ENCODE measurements at places on chromosomes 6 and 20.

- no peak for DNase-seq
These were observed 5.0 kb downstream of the VSX1 start for GRCh38 chr20:25076731-25077609.

DNA sequence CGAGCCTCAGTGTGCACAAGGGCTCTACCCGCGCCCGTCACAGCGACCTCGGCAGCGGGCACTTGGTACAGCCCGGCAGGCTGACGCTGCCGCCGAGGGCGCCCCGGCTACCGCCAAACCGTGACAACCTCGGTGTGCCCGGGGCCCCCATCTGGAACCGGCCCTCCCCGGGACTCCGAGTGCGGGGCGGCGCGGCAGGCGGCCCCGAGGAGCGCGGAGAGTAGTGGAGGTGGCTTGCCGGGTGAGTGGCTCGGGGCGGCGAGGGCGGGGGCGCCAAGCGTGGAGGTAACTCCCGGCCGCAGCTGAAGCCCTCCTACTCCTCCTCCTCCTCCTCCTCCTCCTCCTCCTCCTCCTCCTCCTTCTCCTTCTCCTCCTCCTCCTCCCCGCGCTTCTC, at the start of gene ISM1:
Gene ISM1 (plus strand): TSS at position 371 of the 394 bp plus-strand sequence. CDS start 503 bp downstream, outside the sequence.
- DNase-seq, result no peak

- no peak for DNase-seq
These were observed 51.5 kb upstream of the TRAF3IP2 start for GRCh38 chr6:111657146-111657545.

GRCh38 chr20:10369723-10370090, 64.3 kb downstream of the MKKS start:
- DNase-seq, result no peak

- DNase-seq, result no peak
These were observed 3.4 kb downstream of the PPP2R5D start for GRCh38 chr6:42987533-42988451.

GRCh38 chr6:78577585-78577984, 289.8 kb upstream of the IRAK1BP1 start:
- DNase-seq, result no peak

DNA sequence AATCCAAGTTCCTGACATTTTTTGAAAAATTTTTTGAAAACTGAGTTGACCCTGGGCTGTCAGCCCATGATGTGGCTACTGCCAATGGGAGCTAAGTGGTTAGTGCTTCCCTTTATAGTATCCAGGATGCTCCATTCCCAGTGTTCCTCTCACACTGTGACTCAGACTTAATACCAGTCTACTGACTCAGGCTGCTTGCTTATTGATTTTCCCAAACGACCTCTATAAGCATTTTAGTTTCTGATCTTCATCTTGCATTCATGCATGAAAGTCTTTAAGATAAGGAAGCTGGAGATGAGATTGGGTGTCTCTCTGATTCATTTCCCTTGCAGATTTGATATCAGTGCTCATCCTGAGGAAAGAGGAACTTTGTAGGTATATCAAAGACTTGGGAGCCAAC, 560.0 kb downstream of the TBC1D32 start:
- no peak for DNase-seq

DNA sequence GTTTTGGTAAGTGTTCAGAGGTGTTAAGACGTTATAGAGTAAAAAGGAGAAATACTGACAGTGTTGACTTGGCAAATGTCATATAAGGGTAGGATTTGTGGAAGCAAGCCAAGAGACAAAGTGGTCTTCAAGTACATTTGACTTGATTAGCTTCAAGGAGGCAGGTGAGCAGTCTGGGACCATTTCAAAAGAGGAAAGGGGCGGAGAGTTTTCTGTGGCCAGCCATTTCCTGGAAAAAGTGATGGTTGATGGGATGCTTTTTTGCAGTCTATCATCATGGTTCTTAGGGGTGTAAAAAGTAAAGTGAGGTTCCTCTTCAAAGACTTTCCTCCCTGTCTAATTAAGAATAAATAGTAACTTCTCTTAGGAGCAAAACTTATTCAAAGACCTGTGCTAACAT, 28.7 kb downstream of the FKBP1A start:
- no peak for DNase-seq

DNA sequence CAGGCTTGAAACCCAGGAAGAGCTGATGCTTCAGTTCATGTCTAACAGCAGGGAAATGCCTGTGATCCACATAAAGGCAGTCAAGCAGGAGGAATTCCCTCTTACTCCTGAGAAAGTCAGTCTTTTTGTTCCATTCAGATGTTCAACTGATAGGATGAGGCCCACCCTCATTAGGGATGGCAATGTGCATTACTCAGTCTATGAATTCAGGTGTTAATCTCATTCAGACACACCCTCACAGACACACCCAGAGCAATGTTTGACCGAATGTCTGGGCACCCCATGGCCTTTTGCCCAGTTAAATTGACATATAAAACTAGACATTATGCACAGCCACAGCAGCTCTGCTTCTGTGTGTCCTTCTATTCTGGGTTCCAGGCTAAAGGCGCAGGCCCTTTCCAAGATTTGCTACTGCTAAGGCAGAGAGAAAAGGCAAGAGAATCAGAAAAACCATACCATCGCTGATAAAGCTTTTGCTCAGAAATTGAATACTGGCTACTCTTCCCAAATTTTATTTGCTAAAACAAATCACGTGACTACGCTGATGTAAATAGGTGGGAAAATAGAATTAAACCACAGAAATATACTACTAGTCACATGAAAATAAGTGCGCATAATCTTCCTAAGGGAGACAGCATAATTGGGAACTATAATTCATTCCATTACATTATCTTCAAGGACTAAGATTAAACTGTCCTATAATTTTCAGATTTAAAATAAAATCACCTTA, 625.0 kb upstream of the MAN1A1 start:
- DNase-seq, result no peak

GRCh38 chr6:135461208-135461607, 36.3 kb downstream of the AHI1 start:
- DNase-seq, result no peak

DNA sequence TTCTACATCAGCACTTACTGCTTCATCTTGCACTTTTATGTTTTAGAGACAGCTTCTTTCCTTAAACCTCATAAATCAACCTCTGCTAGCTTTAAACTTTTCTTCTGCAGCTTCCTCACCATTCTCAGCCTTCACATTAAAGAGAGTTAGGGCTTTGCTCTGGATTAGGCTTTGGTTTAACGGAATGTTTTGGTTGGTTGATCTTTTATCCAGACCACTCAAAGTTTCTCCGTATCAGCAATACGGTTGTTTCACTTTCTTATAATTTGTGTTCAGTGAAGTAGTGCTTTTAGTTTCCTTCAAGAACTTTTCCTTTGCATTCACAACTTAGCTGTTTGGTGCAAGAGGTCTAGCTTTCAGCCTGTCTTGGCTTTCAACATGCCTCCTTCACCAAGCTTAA, 40.4 kb downstream of the DNAAF9 start:
- no peak for DNase-seq

GRCh38 chr20:2991532-2991931, 51.9 kb upstream of the GNRH2 start:
- no peak for DNase-seq

DNA sequence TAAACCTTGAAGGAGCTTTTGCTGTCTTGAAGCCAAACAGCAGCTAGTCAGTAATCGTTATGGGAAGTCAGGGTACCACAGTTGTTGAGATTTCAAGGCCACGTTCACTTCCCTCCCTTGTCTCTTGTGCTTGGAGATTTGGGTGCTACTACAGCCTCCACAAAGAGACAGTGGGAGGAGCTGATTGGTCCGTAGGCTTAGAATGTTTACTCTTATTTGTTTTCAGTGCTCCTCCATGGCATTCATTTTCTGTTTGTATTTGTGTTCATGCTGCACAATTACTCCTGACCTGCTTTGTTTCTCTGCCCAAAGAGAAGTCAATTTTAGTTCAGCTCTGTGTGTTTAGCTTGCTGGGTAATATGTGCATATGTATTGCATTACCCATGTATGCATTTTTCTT, 147.7 kb downstream of the PRL start:
- no peak for DNase-seq

DNA sequence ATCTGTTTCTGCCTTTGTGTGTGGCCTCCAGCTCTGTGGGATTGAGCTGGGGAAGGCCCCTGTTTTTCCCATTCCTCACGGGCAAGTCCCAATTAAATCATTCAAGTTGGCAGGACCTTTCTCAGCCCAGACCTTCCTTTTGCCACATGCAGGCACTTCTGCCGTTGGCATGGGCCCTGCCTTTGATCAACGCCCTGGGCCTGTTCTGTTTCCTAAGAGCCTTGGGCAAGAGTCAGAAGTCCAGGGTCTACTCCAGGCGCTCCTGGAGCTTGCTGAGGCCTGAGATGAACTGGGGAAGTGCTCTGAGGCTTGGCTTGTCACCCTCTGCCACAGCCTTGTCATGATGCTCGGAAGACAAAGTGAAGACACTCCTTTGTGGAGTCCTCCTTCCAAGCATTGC, 7.1 kb downstream of the IP6K3 start:
- no peak for DNase-seq

DNA sequence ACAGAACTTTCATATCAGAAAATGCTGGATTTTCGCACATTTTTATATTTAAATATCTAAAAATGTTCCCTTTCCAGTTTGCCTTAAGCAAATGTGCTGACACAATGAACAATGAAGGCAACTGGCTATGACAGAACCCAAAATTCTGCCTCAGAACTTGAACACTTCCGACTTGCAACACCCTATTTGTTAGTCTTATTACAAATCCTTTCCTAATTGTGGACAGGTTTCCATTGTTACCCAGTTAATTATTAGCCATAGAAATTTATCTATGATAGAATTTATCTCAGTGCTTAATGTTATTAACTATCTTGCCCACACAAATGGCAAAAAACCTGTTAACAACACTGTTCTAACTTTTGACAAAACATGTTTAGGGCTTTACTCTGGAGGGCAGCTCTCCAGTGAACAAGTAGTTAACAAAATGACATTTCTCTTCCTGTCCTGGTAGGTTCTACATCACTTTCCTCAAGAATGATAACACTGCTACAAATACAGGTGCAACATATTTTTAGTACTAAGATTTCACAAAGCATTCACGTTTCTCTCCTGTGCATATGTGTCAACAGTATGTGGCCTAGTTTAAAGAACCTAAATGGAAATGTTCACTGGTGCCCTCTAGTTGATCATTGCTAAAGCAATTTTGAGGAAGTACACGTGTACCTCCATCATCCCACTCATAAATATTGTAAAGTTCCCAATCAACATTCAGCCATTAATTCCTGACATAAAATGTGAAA, 58.4 kb downstream of the HIVEP2 start:
- DNase-seq, result no peak

- no peak for DNase-seq
These were observed 83.7 kb upstream of the MPC1 start for GRCh38 chr6:166466178-166467122.

DNA sequence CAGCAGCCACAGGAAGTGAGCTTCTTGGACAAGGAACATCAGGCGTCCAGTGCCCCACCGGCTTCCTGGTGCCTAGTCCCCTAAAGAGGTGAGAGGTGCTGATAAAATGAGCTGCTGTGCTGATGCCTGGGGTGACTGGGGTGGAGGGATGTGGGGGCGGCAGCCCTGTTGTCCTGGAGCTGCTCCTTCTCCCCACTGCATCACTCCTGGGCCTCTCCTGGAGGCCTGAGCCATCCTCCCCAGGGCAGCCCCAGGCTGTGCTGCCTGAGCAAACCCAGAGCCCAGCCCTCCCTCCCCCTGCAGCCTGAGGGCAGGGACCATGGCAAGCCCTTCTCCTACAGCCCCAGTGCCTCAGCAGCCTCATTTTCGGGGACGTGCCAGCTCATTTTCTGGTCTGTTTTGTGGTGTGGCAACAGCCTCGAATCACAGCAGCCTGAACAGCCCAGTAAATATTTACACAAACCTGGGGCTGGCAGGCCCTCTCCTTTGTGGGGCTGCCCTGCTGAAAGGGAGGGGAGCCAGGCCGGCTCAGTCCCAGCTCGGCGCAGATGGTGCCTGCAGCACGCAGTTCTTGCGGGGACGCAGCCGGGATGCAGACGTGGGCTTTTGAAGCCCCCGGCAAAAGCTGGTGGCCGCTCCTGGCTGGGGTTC, 259.9 kb downstream of the DLL1 start:
- no peak for DNase-seq

DNA sequence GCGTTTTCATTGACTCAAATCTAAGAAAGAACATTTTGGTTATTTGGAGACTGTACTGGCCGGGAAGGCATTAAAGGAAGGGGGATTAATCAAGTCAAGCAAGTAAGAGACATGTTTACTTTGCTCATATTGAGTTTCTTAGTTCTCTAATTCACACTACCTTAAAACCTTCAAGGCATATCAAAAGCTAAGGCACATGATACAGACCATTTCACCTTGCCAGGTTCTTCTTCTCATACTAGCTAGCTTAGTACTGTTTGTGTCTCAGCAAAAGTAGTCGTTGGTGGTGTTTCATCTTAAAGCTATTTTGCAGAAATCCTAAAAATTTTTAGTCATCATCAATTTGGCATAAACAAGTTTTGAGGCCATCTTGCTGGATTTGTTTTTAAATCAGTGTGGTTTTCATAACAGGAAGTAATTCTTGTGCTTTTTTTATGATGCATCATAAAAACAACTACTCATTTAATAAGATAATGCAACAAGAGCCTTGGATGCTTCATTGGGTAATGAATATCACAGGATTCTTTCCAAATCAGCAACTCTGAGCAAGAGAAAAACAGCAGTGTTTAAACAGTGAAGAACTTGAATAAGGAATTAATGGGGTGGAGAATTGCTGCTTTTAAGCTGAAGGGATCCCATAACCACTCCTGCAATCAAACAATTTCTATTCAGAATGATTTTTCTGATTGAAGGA, 425.3 kb downstream of the EPM2A start:
- DNase-seq, result no peak

DNA sequence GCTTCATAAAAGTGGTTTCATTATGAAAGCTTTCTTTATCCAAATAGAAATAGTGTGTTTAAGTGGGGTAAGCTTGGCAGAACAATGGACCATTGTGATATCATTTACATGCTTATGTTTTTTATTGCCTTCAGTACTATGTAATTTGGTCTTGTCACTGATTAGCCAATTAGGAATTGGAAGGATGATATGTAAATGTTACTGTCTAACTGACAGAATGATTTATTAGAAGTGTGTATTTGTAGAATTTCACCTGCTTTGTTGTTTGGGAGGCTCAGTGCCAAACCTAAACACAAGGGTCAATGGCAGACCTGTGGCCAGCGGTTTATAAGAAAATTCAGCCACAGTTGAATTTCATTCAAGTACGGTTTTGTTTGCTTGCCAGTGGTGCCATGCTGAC, 39.0 kb downstream of the AIG1 start:
- DNase-seq, result no peak

- DNase-seq, result no peak
These were observed 130.1 kb downstream of the LRRC1 start for GRCh38 chr6:53924821-53925422.

- no peak for DNase-seq
These were observed 53.8 kb downstream of the PKIB start for GRCh38 chr6:122663981-122664380.

DNA sequence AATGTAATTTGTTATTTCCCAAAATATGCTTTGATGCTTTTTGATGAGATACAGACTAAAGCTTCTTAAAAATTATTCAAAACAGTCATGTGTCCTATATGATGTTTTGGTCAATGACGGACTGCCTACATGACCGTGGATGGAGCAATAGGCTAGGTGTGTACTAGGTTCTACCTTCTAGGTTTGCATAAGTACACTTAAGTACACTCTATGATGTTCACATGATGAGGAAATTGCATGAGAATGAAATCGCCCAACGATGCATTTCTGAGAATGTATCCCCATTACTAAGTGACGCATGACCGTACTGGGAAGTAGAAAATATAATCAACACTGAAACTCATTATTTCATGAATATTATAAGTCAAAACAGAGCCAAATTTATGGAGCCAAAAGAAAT, 151.3 kb upstream of the UST start:
- no peak for DNase-seq

- DNase-seq, result no peak
These were observed 29.2 kb upstream of the SSR1 start for GRCh38 chr6:7341989-7342742.
